ENCODE measurements at places on chromosomes 3 and 15.

DNA sequence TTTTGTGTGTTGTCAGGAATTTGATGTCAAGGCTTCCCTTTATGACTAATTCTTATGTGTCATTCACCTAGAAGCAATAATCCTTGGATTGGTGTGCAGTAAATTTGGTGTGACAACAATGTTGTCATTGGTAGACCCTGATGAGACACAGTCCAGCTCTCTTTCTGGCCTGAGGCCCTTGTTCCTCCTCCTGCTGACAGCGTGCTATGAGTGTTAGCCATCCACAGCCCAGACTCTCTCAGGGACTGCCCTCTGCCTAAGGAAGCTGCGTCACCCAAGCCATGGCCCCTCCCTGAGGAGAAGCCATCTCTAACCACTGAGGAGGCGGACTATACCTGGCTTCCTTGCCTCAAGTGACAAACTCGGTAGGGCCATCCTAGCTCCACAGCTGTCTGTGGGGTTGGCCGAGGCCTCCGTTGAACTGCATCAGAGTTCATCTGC lies 13.3 kb upstream of the TM4SF1 start:
- peak; percentile 73 for DNase-seq

- no peak for DNase-seq
Observed at GRCh38 chr3:144187531-144188210, 216.0 kb downstream of the DIPK2A start.

DNA sequence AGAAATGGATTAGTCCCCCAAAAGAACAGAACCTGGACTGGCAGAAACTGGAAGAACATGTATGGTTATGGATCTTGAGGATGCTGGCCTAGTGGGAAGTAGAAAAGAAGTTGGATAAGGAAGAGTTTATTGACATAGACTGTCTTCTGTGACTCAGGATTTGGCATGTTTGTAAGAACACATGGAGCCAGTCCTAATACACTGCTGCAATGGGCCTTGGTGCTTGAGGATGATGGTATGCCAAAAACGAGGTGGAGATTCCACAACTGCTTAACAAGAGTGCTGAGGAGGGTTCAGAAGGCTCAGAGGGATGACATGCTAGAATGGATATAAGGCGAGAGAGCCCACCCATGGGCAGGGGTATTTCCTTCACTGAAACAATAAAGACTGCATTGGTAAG lies 22.4 kb downstream of the LZTFL1 start:
- no peak for DNase-seq

DNA sequence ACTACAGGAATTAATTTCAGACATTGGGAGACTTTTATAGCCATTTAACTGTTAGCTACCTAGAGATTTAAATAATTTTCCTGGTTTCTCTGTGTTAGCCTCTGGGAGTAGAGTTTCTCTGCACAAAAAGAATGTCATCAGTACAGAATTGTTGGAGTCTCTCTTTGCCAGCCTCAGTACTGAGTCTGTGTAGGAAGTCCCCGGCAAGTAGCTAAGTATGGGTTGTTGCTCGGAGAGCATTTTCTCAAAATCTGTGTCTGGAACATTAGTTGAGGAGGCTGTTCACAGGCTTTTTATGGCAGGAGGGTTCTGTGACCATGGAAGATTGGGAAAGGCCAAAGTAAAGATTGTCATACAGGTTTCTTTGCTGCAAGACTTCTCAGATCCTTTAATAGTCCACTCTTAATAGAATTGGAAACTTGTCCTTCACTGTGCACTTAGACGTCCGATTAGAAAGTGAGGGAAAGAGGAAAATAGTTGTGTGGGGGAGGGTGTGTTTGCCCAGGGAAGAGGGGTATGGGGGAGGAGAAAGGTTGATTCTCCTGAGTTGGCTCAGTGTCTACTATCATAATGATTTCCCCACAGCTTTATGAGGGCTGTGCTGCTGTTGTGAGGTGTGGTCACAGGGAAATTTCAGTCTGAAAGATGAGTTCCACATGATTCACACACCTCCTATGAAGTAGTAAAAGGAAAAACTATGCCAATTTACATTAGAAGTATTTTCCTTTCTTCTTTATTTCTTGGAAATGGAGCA lies 207.1 kb downstream of the PTPRG start:
- no peak for DNase-seq

DNA sequence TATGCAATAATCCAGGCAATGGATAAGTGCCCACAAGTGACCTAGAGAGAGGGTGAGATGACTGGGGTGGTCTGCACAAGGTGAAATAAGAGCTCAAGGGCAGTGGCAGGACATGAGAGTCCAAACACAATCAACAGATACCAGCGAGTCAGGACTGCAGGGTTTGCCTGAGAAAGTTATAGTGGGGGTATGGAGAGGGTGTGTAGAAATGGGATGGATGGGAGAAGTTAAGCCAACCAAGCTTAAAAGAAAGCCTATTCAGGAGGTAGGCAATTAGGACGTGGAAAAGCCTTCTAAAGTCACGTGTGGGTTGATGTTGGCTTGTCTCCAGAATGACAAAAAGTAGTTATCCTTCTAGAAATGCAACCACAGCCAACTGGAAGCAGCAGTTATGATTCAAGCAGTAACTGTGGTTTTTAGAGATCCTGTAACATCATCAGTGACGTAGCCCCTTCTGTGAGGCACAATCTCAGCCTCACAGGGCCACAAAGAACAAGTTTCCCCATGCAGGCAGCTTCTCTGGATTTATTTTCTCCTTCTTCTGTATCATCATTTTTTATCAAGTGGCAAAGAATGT lies 56.1 kb downstream of the FAM174B start:
- no peak for DNase-seq
